Stimulated activated CD4-positive, alpha-beta T cell treated with anti-CD3 and anti-CD28 coated beads, Interleukin-12 subunit alpha, Interleukin-12 subunit beta, amount 100 ng/mL, for 48 hours (primary cell): ENCODE measurements at places on chromosomes 11 and 22.

DNA sequence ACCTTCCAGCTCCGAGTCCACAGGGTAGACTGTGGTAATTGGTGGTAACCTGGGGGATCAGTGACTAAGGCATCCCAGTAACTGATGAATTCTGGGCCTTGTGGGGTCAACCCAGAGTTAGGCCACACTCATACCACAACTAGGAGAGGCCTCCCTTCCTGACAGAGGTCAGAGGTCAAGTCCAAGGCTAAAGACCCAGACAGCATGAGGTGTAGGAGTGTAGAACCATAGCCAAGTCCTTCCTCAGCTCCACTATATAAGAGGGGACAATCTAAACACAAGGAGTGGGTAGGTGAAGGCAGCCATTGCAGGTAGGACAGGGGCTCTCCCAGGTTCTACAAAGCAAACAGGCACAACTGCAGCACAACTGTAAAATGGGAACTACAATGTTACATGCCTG, 4.6 kb downstream of the AP1B1 start:
- no peak for DNase-seq

DNA sequence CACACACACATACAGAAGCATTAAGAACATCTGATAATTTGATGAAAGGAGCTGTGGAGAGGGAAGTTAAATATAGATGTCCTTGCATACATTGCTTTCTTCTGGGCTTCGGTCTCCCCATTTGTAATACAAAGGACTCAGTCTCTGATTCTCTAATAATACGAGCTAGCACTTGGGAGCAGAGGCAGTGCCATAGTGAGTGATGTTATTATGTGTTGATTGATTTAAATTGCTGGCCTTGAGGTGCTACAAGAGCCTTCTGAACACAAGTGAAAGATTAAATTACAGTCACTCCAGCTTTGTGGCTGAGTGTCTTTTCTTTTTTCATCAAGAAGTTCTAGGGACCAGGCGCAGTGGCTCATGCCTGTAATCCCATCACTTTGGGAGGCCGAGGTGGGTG, 61.5 kb upstream of the HMGXB4 start:
- DNase-seq = no peak

- no peak for DNase-seq
Measured at GRCh38 chr11:92751594-92751993, 217.9 kb upstream of the MTNR1B start.

GRCh38 chr11:32032478-32032877, 58.4 kb upstream of the RCN1 start:
- no peak for DNase-seq

DNA sequence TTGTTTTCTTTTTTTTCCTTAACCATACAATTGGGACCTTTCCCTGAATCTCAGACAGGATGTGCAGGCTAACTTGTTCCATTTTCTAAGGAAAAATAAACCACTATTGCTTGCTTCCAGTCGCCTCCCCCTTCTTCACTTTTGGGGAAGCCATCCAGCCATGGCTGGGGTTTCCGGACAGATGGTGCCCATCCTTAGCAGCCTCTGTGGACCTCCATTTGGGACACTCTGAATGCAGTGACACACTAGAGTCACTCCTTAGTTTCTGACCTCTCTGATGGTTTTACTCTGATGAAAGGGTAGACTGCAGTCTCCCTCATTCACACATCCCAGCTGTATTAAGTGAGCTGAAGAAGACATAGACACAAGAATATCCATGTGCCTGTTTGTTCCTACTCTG, 147.3 kb downstream of the COMMD9 start:
- DNase-seq = no peak

DNA sequence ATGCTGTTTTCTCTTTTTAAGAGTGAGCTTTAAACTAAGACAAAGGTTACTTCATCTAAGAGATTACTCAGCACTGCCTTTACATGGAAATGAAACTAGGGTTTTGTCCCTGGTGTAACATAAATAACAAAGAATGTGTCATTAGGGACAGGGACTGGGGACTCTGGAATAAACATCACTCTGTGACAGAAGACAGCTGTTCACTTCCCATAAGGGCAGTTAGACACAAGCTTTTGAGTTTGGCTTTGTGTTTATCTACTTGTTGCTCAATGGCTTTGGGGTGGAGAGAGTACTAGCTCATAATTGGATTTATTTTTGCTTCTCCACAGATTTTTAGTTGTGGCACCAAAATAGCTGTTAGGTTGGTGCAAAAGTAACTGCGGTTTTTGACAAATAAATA, 154.5 kb downstream of the OR4C45 start:
- DNase-seq = no peak
